Kidney (tissue), 22 donors: ENCODE measurements at places on chromosomes 5 and 9. TPM values are rescaled to one million over a fixed set of nuclear protein-coding genes. Genes with fewer than 3 reads are reported as not detected.

Gene PDE6A
- not detected for polyA plus RNA-seq

Gene PPP3R2
- not detected for polyA plus RNA-seq

Gene SPATA31A3
- polyA plus RNA-seq = not detected

Gene IL17B
- polyA plus RNA-seq = 4.7 TPM

DNA sequence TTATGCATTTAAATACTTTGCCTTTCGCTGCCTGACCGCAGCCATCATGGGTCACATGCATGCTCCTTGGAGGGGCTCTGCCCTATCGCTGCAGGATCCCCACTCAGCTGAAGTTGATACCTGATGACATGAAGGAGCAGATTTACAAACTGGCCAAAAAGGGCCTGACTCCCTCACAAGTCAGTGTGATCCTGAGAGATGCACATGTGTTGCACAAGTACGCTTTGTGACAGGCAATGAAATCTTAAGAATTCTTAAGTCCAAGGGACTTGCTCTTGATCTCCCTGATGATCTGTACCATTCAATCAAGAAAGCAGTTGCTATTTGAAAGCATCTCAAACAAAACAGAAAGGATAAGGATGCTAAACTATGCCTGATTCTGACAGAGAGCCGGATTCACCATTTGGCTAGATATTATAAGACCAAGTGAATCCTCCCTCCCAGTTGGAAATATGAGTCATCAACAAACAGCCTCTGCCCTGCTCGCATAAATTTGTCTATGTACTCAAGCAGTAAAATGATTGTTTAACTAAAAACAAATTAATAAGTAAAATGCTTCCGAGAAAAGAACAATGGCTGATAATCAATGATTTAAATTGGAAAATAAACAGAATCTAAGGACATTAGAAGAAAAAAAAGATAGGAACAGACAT, 41.6 kb upstream of the PPP2CA start:
- no peaks in the 10 kb centered on the region for H3K27me3 ChIP-seq
- no peak overlapping the region for H3K4me3 ChIP-seq
- no peak overlapping the region for H3K27ac ChIP-seq
- no peaks in the 10 kb centered on the region for H3K36me3 ChIP-seq
- no peak for DNase-seq
- no peaks in the 10 kb centered on the region for H3K4me1 ChIP-seq

- H3K27ac ChIP-seq = no peak overlapping the region
- H3K4me3 ChIP-seq = no peak overlapping the region
- H3K4me1 ChIP-seq = no peaks in the 10 kb centered on the region
- H3K36me3 ChIP-seq = no peaks in the 10 kb centered on the region
Measured at GRCh38 chr5:54607006-54607405, 89.4 kb downstream of the SNX18 start.

DNA sequence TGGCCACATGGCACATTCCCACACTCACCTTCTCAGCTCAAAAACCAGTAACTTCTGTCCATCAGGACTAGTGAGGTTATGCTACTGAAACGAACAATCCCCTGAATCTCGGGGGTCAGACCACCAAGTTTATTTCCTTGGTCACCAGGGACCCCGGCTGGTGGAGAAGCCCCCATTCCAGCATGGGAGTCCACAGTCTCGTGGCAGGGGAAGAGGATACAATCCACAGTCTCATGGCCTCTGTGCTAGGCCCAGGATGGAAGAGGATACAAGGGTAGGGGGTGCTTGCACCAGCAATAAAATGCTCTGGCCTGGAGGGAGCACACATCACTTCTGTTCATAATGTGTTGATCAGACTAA, 7.4 kb upstream of the CARD19 start:
- H3K4me1 ChIP-seq = peaks cover 7% of the 10 kb centered on the region
- no peak for DNase-seq
- H3K36me3 ChIP-seq = no peaks in the 10 kb centered on the region
- no peak overlapping the region for H3K27ac ChIP-seq
- H3K4me3 ChIP-seq = no peak overlapping the region
- no peaks in the 10 kb centered on the region for H3K27me3 ChIP-seq
